ENCODE measurements at places on chromosomes 4 and X.

- no peak for DNase-seq
These were observed 203.5 kb upstream of the TET2 start for GRCh38 chr4:104942990-104943743.

GRCh38 chrX:35622040-35622439, 176.1 kb upstream of the MAGEB16 start:
- no peak for DNase-seq

DNA sequence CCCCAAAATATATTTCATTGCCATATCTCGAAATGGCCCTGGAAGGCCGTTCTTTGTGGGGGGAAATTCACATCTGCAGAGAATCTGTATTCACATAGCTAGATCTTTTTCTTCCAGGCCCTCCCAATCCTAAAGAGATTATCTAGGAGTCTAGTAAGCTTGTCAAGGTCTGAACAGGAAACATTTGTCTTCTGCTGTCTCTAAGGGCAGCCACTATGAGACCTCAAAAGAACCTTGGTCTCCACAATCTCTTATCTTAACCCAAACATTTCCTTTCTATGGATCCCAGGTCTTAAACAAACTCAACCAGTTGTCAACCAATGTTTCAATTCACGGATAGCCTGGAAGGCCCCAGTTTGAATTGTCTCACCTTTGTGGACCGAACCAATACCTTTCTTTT, 45.0 kb downstream of the CRLF2 start:
- no peak for DNase-seq

GRCh38 chr4:156595041-156595440, 376.6 kb downstream of the PDGFC start:
- no peak for DNase-seq

- DNase-seq = no peak
These were observed 315.4 kb downstream of the PPP3CA start for GRCh38 chr4:101031971-101032370.

- DNase-seq = no peak
These were observed 113.2 kb downstream of the USP9X start for GRCh38 chrX:41198410-41198809.

DNA sequence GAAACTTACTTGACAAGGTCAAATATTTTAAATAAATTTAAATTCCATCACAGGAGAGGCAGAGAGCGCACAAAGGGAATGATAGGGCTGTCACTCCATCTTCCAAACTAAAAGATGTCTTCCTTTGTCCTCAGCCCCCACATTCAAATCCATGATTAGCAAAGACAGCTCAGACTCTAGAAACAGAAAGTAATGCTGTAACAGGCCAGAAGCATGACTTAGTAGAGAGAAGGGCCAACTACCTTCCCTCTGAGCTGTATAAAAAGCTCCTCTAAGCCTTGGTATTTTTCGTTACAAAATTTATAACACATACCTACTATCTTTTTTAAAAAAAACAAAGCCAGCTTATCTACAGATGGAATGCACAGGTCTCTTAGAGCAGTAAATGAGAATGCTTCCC, 207.4 kb downstream of the MAPK10 start:
- DNase-seq = no peak

DNA sequence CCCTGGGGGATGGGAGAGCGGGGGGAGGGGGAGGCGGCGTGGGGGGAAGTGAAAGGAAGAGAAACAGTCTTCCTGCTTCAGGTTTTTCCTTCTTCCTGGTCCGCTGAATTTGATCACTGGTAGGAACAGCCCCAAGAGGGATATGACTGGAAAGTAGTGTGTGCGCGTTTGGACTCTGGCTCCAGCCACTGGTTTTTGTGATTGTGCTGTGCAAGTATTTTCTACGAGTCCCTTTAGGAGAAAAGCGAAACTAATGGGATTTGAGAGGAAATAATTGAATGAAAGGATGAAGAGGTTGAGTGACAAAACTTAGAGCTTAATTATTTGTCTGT, 836 bp downstream of the PRRG1 start:
- peak; percentile 17 for DNase-seq

DNA sequence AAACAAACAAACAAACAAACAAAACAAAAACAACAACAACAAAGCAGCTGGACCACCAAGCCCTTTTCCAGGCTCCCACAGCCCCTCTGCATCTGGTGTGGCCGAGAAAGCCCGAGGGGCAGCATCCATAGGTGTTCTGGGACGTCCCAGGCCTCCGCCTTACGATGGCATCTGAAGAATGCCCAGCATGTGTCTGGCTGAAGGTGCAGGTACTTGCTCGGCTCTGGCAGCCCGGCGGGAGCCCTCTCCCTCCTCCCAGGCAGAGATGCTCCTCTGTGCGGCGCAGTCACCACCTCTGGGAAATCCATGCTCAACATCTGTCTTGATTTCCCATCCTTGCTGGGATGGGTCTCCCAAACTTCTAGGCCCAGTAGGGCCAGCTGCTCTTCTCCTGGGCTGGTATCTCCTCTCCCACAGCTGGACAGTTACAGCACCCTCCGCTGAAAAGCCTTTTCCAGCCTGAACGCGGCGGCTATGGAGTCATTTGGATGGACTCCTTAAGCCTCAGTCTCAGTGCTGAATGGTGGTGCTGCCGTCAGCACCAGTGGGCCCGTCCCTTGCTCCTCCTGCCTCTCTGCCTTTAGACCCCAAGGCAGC, 4.3 kb downstream of the PSAPL1 start:
- DNase-seq = no peak

GRCh38 chr4:11130195-11130970, 298.3 kb downstream of the HS3ST1 start:
- DNase-seq = no peak

DNA sequence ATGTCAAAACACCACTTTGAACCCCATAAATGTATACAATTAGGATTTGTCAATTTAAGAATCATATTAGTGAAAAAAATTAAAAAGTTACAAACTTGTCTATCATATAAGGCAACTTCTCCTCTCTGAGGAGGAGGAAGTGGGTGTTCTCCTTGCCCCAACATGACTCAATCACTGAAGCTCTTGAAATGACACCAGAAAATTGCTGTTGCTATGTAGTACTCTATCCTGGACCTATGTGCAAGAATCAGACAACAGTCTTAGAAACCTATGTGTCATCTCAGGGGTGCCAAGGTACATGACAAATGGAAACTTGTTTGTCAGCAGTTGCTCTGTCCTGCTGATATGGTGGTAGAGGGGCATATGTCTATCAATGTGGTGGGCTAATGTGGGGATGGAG, 47.7 kb downstream of the HMGB3 start:
- DNase-seq = no peak

DNA sequence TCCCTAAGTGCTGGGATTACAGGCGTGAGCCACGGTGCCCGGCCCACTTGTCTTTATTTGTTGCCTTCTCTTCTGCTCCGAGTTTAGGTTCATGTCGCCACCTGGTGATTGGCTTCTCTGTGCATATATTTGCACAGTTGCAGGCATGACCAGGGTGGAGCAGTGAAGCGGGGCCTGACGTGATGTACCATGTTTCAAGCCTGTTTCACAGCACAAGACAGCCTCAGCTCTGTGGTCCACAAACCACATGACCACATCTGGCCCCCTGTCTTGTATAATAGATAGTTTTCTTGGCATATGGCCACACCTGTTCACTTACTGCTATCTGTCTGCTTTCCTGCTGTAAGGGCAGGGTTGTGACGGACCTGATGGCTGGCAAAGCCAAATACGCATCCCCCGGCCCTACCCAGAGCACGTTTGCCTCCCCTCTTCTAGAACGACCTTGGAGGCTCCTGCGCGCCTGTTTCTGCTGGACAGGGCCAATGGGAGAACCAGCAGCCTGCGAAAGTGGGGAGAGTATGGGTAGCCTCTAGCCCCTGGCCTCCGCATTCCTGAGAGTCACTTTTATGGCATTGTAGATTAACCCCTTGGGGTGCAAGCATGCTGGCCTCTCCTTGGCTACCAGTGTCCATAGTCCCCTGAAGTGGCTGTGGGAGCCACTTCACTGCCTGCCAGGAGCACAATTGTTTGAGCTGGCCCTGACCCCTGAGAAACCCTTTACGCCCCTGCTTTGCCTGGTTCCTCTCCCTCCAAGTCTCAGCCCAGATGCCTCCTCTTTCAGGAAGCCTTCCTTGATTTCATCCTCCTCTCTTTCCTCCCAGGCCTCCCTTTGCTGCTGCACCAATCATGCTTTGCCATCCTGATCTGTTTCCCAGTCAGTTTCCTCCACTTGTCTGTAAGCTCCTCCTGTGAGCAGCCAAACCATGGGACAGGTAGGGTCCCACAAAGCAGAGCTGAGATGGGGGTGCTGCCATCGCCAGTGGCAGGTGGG, 6.0 kb upstream of the SH3TC1 start:
- DNase-seq = no peak

DNA sequence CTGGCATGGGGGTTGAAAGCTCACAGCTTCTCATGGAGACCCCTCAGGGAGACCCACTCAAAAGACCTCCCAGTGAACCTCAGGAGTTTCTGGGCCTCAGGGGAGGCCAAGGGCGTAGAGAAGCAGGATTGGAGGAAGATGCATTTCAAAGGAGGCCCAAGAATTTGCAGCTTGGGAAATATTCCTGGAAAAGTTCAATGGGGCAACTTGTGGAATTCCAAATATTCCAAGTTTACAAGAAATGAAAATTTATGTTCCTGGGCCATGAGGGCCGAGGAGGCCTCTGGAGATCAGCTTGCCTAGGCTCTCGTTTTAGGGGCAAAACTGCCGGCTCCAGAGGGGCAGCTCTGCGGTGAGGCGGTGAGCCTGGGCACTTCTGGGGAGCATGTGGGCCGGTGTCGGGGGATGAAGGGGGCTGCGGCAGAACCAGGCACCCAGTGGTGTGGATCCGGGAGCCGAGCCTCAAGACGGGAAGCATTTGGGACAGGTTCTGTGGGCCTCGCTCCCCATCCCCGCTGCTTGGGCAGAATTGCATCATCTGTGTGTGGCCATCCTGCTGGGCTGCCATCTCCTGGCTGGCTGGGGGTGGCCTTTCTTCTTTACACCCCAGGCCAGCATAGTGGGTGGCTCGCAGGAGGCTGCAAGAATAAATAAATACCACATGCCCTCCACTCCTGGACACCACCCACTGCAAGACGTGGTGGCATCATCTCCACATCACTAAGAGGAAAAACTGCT, 54.6 kb upstream of the GPR78 start:
- DNase-seq = peak; percentile 55

DNA sequence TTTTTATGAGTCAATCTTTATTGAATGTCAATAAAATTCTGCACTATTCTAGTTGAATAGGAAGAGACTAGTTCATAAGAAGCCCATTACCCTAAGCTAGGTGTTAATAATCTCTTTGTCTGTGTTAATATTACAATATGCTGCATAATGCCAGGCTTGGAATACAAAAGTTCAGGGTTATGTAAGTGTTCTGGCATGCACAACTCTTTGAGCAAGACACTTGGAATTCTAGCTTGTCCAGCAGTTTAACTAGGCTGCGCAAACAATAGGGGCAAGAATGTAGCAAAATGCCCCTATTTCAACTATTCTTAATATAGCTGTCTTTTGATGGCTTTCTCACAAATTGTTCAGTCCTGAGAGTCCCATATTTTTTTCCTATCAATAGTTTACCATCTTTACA, 31.3 kb upstream of the ETNPPL start:
- DNase-seq = no peak

GRCh38 chrX:56813318-56813837, 84.3 kb downstream of the NBDY start:
- DNase-seq = no peak

- no peak for DNase-seq
These were observed 70.9 kb downstream of the EPHA5 start for GRCh38 chr4:65599340-65599739.

DNA sequence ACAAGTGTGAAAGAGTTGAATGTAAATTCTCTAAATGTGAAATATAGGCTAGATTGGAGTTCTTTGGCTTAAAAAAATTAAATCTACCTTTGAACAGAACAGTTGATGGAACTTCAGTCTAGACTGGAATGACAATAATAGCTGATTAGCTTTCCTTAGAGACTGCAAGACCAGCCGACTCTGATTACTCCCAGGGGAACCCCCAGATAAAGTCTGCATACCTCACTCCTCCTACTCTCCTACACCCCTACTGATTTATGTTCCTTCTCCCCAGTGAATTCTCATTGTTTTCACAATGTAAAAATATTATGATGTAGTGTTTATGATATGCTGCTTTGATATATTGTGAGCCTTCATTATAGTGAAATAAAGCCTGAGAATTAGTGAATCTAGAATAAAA, 241.3 kb downstream of the CFAP299 start:
- DNase-seq = no peak

DNA sequence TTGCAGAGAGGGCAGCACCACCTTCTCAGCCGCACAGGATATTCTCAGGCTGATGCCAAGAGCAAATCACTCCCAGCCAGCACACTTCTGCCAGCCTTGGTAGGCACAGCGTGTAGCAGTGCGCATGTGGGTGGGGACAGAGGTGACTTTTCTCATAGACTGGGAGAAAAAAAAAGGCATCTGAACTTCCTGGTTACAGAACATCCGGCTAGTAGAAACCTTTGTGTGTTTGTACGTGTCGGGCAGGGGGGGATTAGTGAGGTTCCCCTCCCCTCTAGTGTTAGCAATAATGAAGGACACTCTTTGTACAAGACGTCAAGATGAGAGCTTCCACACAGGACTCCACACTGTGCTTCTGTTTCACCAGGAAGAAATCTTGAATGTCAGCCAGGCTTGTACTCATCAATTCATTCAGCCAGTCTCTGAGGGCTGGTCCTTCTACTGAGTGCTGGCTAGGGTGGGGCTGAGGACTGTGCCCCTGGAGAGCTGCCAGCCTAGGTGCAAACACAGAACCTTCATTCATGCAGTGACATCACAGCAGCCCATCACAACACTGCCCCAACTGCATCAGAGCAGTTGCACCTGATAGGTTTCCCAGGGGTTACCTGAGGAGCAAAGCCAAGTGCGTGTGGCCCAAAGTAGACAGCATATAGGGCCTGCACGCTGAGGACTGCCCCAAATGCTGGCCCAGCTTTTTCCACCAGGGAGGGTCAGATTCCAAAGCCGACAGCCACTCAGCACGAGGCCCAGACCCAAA, 34.7 kb downstream of the SLC25A5 start:
- no peak for DNase-seq

GRCh38 chrX:114152130-114152529, 431.8 kb upstream of the HTR2C start:
- DNase-seq = no peak

- DNase-seq = no peak
These were observed 30.6 kb downstream of the USP46 start for GRCh38 chr4:52628543-52628942.

GRCh38 chr4:170348945-170349344, 259.2 kb upstream of the AADAT start:
- DNase-seq = no peak

All from renal cortex interstitium (tissue), 15 donors.